NCI-H1092 (cell line): ENCODE measurements at places on chromosomes 7 and 10.
A peak's percentile ranks its signal among the peaks of the same experiment; 100 is the strongest.

DNA sequence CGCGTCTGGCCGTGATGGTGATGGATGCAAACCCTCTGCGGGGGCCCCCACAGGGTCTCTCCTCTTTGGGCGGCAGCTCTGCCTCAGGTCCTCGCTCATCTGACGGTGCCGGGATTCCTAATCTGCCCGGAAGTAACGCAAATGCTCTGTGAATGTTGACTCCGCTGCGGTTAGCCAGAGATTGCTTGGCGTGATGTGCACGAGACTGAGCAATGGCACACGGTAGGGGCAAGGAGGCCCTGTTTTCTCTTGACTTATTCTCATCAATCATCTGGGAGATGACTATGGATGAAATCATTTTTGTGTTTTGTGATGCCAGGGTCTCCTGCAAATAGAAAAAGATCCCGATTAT is 116.5 kb upstream of the ADAM12 start:
- no peak for DNase-seq

- no peak for DNase-seq
These were observed 194.3 kb downstream of the ELFN1 start for GRCh38 chr7:1864161-1864940.

DNA sequence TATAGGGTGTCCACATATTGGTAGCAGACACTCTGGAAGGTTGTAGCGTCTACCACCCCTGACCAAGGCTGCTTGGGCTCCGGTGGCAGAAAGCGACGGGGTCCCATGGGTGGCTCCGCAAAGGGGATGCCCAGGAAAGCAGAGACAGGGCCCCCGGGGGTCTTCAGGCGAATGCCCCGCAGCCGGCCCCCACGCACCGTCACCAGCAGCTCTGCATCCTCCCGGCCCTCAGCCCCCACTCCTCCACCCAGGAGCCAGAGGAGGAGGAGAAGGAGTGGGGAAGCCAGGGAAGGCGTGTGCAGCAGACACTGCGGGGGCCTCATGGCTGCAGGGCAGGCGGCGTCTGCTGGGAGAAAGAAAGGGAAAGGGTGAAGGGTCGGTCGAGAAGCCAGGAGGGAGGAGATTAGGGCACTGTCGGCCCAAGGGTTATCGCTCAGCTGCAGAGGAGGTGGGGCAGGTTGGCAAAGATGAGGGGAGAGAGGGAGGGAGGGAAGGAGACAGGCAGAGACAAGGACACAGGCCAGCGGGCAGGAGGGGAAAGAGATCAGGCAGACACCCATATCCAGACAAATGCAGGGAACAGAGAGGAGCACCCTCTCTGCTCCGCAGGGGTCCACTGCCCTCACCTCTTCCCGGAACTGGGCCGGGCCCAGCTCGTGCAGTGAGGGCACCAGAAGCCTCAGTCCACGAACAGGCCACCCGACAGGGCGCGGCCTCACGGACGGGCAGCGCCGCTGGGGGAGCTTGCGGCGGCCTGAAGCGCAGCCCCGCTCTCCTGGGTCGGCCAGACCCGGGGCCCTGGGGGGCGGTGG is 1.6 kb downstream of the ACHE start:
- DNase-seq = no peak

GRCh38 chr7:118657391-118658005 is 433.0 kb downstream of the ANKRD7 start:
- DNase-seq = no peak

DNA sequence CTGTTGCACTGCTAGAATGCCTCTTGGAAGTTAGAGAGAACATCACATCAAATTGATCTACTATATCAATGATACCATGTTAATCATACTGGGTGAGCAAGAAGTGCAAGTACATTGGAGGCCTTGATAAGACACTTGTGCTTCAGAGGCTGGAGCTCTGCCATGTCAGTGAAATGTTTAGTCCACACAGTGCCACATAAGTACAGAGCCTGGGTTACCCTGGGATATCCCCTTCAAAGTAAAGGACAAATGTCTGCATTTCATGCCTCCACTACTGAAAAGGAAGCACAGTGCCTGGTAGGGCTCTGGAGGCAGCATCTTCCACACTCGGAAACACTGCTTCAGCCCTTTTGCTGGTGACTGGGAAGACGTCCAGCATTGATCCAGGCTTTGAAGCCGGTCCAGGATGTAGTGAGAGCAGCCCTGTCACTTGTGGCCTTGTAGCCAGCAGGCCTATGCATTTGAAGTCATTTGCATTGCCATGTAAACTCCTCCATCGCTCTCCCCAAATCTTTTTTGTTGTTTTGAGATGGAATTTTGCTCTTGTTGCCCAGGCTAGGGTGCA is 15.7 kb upstream of the STN1 start:
- peak; percentile 4 for DNase-seq

DNA sequence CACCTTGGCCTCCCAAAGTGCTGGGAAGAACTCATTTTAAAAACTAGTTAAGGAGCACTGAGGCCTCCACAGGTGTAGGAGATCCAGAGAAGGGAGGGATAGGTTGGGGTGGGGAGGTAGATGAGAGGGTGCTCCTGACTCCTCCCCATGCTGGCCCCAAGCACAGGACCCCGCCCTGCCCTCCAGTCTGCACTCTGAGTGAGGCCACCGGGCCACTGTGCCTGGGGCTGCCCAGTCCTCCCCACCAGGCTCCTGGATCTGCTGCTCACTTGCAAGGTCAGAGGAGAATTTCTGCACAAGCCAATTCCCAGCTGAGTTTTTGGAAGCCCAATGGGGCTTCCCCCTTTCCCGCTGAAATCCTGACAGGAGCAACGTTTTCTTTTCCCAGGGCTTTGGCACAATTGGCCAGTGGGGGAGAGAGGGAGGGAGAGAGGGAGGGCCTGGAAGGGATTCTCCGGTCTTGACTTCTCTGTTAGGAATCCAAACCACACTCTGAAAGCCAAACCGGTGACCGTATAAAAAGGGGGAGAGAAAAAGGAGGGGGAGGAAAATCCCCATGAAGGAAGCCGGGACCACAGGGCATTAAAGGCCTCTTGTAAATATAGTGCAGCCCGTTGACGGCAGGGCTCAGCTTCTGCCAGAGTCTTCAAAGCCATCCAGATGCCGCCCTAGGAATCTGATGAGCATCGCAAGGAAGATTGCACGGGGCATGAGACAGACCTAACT is 116.2 kb downstream of the SH3PXD2A start:
- no peak for DNase-seq

DNA sequence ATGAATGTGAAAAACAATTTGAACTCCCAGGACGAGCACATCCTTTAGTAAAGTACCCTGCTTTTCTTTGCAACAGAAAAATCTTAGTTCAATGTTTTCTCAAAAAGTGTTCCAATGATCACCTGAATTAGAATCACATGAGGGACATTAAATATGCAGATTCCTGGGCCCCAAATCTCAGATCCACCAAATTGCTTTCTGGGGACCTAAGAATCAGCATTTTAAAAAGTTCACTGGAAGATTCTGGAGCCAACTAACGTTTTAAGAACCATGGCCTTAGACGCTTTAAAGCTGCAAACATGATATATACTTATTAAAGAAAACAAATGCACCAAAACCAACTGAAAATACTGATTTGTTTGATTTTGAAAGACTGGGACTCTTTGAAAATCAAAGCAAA is 143.4 kb upstream of the TMEM168 start:
- DNase-seq = no peak

- peak; percentile 8 for DNase-seq
These were observed 41.5 kb upstream of the ZNF32 start for GRCh38 chr10:43689955-43690771.

- no peak for DNase-seq
These were observed 152.0 kb downstream of the HDAC9 start for GRCh38 chr7:18647582-18647981.

DNA sequence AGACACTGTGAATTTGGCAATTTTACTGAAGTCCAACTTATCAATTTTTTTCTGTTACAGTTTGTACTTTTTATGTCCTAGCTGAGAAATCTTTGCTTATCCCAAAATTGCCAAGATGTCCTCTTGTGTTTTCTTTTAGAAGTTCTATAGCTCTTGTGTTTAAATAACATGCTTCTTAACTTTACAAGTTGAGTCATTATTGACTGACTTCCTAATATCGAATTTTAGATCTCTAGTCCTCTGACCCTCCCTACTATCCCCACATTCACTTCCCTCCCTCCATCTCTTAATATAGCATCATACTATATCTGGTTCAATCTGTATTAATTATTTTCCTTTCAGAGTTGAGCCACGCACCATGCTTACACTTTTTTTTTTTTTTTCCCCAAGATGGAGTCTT is 61.9 kb downstream of the MRPL32 start:
- DNase-seq = no peak

GRCh38 chr10:77641788-77642397 is 4.3 kb upstream of the KCNMA1 start:
- DNase-seq = peak; percentile 59

GRCh38 chr7:52447581-52448180 is 587.8 kb upstream of the POM121L12 start:
- no peak for DNase-seq

GRCh38 chr7:157693071-157693520 is 356.3 kb downstream of the DNAJB6 start:
- DNase-seq = peak; percentile 77

GRCh38 chr10:72329290-72330068 is 25.2 kb downstream of the DNAJB12 start:
- no peak for DNase-seq

DNA sequence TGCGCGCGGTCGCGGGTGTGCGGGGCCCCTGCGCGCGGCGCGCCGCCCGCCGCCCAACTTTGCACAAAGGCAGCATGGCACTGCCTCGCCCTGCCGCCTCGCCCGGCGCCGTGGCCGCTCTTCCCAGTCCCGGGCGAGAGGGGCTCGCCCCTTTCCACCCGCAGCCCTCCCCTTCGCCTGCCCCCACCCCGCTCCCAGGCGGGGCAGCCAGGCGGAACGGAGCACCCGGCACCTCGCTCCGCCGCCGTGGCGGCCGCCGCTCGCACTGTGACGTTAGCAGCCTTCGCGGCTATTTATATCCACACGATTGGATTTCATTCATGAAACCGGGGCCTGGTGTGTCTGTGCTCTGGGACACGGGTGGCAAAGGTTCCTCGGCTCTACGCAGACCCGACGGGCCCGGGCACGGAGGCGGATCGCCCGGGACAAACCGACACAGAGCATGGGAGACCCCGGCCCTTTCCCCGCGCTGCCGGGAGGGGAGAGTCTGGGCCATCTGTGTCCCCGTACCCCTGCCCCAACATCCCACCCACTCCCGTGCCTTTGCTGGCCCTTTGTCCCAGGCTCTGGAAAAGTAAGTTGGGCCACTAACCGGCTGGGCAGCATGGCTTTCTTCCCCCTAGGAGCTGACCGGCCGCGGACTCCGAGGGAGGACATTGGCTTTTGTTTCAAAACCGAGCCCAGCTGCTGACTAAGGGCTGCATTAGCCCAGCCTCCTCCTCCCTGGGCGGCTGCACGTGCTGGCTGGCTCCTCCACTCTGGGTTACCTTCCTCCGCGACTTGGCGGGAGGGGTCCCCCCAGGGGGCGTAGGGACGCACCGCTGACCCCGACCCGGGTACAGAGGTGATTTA is at the start of gene RHOBTB1:
RHOBTB1 (minus strand) TSS at position 128 of the 852 bp plus-strand sequence. CDS start 32,643 bp downstream, outside the sequence.
- peak; percentile 25 for DNase-seq

DNA sequence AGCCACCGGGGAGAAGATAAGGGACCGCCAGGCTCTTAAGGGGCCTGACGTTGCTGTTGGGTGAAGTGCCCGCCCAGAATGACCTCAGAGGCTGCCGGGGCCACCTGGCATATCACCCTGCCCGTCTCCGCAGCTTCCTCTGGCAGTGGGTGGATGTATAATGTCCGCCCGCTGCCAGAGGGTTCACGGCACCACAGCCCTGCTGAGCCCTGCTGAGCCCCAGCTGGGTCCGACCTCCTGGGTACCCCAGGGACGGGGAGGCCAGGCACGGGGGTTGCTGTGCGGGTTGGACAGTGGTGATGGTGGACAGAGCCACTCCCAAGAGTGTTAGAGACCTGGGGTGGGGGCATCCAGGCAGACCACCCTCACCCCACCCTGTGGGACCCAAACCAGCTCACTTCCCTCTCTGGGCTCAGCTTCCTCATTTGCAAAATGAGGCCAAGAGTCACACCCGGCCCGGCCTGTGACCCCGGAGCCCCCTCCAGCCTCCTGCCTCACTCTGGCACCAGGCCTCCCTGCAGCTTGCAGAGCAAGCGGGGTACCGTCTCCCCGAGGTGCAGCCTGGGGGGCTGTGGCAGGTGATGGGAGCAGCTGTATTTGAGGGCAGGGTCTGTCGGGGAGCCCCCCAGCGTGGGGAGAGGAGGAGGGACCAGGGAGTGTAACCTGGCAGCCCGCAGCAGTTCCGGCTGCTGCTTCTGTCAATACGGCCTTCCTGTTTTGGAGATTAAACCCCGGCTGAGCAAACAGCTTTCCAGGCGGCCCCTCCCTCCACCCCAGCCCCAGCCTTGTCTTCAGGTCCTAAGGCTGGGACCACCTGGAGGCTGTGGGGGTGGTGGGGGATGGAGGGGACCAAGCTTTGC is 8.4 kb upstream of the LFNG start:
- peak; percentile 84 for DNase-seq

- DNase-seq = no peak
These were observed 44.1 kb downstream of the FBXW4 start for GRCh38 chr10:101650863-101651262.
